ENCODE measurements at places on chromosomes 11 and 22.

- no peak for DNase-seq
These were observed 49.0 kb downstream of the LINC01488 start for GRCh38 chr11:69530278-69531070.

GRCh38 chr11:70737816-70738630 lies 339.7 kb downstream of the CTTN start:
- DNase-seq, result no peak

DNA sequence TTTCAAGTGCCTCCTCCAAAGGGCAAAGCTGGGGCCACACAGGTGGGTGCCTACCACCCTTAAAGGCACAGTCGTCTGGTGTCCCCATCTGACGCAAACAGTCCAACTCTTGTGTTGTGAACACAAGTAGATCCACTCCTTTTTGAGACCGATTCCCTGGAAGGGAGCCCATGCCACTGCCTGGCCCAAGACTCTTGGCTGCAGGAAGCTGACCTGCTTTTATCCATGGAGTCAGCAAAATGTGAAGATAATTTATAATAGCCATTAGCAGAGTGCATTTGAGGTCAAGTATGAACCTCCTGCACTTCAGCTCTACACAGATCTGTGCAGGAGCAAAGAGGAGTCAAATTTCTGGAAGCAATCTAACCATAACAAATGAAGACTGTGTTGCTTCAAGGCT lies 68.5 kb downstream of the ADM start:
- no peak for DNase-seq

GRCh38 chr11:123474994-123475393 lies 44.9 kb downstream of the GRAMD1B start:
- no peak for DNase-seq

DNA sequence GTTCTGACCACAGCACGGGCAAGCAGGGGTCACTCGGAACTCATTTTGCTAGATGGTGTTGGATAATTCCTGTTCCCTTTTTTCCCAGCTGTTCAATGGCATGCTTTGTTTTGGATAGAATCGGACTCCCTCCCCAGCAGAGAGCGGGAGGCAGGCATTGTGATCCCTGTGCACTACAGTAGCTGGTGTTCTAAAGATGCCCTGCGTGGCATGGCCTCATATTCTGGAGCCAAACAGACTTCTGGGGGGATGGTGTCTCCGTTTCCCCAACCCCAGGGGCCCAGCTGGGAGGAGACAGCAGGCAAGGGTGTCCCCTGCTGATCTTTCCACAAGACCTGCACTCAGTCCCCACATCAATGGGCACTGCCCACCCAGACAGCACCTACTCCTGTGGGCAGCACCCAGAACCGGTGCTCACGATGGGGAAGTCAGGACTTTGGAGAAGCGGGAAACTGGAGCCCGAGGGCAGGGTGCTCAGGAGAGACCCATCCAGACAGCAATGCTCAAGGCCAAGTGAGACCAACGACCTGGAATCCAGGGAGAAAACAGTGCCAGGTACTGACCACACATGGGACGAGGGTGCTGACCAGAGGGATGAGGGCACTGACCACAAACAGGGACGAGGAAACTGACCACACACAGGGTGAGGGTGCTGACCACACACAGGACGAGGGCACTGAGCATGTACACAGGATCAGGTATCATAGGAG lies 934.9 kb downstream of the BRD1 start:
- no peak for DNase-seq

- no peak for DNase-seq
These were observed 21.5 kb upstream of the ETS1 start for GRCh38 chr11:128608746-128609407.

DNA sequence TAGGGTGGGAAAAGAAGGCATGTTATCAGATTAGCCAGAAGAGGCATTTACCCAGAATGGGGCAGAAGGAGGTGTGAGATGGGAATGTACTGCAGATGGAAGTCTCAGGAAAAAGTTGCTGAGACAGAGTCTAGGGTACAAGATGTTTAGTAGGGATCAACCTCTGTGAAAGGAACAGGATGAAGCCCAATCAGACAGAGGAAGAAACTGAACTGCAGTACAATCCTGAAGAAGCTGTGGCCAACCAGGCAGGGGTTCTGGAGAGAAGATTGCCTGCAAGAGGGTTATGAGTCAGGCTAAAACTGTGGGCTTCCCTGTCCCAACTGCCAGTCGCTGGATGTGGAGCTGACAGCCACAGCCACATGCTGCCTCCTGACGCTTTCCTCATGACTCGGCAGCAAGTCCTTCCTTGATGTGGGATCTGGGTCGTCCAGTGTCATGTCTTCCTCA lies 64.0 kb downstream of the CWC15 start:
- DNase-seq, result no peak

DNA sequence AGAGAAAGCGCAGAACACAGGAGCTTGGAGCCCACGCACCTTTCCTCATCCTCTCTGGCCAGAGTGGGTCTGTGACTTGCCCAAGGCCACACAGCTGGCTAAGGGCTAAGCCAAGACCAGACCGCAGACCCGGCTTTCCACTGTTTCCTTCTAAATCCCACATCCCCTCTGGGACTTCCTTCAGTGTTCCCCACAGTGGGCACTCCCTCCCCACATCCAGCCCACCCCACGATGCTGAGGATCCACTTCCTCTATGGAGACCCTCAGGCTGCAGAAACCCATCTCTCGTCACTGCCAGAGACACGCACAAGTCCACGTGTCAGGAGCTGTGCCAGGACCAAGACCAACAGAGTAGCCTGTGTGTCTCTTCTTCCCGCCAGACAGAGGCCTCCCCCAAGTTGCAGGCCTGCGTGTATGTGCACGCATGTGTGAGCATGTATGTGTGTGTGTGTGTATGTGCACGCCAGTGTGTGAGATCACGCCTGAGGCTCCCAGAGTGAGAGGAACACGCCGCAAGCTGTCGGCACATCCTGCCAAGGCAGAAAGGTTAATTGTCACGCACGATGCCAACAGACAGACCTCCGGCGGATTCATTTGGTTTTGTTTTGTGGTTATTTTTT lies 21.6 kb downstream of the PDGFB start:
- no peak for DNase-seq

DNA sequence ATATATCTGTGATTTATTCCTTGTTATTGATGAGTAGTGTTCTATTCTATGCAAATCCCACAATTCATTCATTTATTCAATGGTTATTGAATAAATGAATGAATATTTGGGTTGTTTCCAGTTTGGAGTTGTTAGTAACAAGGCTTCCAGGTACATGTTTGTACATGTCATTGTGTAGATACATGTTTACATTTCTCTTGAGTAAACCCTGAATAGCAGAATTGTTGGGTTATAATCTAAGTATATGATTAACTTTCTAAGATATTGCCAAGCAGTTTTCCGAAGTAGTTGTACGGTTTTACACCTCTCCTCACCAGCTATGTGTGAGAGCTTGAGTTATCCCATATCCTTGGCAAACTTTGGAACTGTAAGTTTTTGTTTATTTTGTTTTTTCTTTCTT lies 18.5 kb upstream of the OR8G1 start:
- DNase-seq, result no peak

DNA sequence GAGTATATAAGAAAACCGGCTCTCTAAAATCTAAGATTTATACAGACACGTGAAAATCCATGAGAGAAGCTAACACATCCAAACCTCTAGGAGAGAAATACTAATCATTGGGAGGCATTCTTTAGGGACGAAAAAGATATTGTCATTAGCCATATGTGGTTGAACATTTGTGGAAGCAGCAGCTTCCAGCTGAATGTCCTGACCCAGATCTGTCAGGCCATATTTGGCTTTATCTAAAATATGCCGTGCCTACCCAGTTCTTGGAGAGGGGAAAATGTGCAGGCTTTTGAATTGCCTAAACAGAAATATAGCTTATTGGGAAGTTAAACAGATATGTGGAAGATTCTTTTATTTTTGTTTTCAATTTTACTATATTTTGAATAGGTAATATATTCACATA lies 6.4 kb downstream of the CCDC89 start:
- no peak for DNase-seq

DNA sequence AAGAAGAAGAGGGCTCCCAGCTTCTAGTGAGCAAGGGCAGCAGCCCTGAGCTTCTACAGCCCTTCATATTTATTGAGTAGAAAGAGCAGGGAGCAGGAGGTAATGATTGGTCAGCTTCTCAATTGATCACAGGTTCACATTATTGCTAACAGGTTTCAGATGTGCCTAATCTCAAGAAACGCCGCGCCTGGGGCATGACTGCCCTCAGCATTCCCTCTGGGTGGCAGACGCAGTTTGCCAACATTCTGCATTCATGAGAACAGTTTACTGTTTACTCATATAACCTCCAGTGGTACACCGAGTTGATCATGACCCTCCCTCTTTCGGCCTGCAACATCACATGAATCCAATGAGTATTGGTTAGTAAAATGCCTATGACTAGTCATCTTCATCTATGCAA lies 4.7 kb upstream of the ZNF74 start:
- no peak for DNase-seq
